A549 treated with AZD2906 at 1 μM for 4 hours (cell line): ENCODE measurements at places on chromosomes 11 and 22. TPM values are rescaled to one million over a fixed set of nuclear protein-coding genes. Genes with fewer than 3 reads are reported as not detected.

KDM4E gene
- total RNA-seq = not detected in 5 replicates

P2RY6 gene
- total RNA-seq = 3.4 to 7.0 TPM (median 5.6 TPM) in 5 replicates

TRPC6 gene
- 0.37 to 0.82 TPM (median 0.50 TPM) in 5 replicates for total RNA-seq

DKK3 gene
- 15.4 to 21.3 TPM (median 19.2 TPM) in 5 replicates for total RNA-seq

OR52I2 gene
- not detected in 5 replicates for total RNA-seq

OR52I1 gene
- not detected in 5 replicates for total RNA-seq

PATZ1 gene
- total RNA-seq = 18.5 to 21.9 TPM (median 21.2 TPM) in 5 replicates
